ENCODE measurements at places on chromosomes 6 and 20.

DNA sequence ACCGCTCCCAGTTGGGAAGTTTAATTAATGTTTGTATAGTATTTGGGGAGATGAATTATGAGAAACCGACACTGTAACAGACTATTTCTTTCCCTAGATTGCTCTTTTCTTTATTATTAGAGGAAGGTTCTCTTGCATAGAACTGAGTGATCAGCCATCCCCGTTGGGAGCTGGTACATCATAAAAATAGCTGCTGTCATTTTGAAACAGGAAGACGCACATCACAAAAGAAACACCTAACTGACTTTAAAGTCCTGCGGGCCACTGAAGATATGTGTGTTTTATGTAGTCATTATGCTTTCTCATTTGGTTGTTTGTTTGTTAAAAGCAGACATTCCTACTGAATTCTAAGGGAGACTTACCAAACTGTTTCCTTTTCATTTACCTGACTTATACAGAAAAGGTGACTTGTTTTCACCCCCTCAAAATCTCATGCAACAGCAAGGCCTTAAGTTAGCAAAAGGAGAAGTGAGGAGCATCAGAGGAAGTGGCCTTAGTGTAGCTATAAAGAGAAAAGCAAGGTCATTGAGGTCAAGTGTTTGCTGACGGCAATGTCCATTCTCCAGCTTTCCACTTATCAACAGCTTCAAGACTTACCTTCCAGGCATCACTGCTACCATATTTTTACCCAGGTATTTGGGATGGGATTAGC lies 91.0 kb downstream of the PKHD1 start:
- no peak for DNase-seq

DNA sequence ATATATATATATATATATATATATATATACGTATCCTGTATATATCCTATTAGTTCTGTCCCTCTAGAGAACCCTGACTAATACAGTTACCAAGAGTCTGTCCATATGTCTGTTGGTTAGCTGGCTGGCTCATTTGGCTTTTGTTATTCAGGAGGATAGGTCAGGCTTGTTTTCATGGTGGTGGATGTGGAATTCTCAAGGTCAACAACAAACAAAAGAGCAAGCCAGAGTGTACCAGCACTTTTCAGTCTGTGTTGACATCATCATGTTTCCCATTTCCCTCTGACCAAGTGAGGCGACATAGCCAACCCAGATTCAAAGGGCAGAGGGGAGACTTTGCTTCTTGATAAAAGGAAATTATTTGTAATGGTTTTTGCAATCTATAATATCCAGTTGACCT lies 88.5 kb upstream of the PTCHD4 start:
- DNase-seq: no peak

- DNase-seq: no peak
These were observed 65.7 kb downstream of the HTR1B start for GRCh38 chr6:77397561-77397960.

- DNase-seq: no peak
These were observed 122.6 kb downstream of the TNFRSF21 start for GRCh38 chr6:47187113-47187512.

GRCh38 chr6:3016473-3017280 lies 17.0 kb downstream of the NQO2 start:
- DNase-seq: no peak

GRCh38 chr6:152232501-152233151 lies 404.5 kb downstream of the SYNE1 start:
- DNase-seq: no peak

DNA sequence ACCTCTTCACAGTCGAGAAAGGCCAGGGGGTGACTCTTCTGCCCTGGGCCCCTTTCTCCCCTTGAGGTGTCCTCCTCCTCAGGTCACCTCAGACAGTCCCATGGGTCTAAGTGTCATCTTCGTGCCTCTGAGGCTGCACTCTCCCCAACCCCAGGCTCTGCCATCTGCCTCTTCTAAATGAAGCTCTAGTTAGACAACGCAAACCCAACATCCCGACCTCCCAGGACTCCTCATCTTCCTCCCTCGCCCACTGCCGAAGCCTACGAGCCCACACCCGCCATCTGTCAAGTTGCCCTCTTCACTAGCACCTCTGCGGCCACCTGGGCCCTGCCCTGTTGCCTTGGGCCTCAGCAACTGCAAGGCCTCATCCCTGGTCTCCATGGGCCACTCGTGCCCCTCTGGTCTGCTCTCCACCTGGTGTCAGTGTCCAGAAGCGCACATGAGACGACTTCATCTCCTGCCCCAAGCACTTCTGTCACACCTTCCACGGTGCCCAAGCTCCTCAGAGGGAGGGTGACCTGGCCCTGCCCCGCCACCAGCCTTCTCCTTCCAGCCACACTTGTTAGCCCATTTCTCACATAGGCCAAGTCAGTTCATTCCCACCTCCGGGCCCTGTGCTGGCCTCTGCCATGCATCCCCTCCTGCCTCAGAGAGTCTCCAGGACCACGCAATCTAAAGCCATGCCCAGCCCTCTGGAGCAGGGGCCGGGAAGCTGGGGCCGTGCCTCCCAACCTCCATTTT lies 53.8 kb downstream of the RRBP1 start:
- DNase-seq: no peak

DNA sequence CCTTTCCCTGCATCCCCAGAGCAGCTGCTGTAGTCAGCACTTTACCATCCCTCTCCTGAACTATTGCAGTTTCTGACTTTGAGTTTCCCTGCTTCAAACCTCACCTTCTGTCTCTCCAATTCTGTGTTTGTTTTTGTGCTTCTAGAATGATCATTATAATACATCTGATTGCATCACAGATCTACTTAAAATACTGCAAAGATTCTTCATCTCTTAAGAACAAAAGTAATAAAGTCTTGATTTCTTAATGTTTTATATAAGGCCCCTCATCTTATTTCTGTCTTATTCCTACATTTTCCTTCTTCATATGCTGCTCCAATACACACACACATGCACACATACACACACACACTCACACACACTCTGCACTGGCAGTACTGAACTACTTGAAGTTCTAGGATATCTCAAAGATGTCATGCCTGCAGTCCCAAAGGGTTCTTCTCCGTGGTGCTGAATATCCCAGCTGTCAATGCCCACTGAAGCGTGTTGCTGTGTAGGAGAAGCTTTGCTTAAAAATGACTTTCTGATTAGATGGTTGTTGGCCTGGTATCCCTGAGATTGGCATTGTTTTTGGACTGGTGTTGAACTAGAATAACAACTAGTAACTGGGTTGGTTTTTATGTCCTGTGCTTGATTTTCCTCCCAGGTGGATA lies 97.2 kb downstream of the MAP3K4 start:
- DNase-seq: no peak

- DNase-seq: no peak
These were observed 59.9 kb downstream of the EYA2 start for GRCh38 chr20:46954490-46955038.

GRCh38 chr6:656460-657252 lies at the start of gene HUS1B:
TSS of gene HUS1B (minus strand) at chr6:657100. CDS start at chr6:656944, 156 bp downstream.
- no peak for DNase-seq

- no peak for DNase-seq
These were observed 122.7 kb downstream of the BTBD9 start for GRCh38 chr6:38517005-38517404.

- no peak for DNase-seq
These were observed 469 bp downstream of the SYNJ2 start for GRCh38 chr6:157982102-157982562.

- DNase-seq: no peak
These were observed 686.4 kb downstream of the HTR1B start for GRCh38 chr6:76776876-76777275.

DNA sequence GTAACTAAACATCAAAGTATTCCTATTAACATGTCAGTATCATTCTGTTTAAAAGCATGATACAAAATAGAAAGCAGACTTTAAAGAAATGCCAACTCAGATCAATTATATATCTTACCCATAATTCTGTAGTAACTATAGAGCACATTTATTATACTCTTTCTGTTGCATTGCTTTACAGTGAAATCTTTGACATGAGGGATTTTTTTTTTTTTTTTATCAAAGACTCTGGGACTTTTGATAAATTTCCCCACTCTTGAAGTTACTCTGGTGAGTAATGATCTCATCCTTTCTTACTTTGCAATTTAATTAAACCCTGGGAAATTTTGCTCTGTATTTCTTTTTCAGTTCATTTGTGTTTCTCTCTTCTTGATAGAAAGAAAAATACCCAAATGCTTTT lies 17.4 kb downstream of the ADGRF4 start:
- DNase-seq: peak; percentile 11

DNA sequence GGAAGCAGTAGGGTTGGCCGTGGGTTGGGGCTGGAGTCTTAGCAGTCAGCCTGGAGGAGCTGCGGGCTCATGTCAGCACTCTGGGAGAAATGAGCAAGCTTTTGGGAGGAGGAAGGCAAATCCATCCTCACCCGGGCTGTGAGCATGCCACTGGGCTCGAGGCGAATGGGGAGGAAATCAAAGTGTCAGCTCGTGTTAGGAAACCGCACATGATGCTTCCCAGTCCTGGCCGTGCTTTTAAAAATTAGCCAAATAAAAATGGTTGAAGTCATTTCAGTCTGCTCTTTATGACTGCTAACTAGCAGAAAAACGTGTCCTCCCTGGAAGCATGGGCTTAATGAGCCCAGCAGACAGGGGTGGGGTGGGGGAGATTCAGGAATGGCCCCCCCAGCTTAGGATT lies 98.1 kb downstream of the NFATC2 start:
- no peak for DNase-seq

GRCh38 chr6:163180874-163181541 lies 233.5 kb upstream of the QKI start:
- peak; percentile 73 for DNase-seq

- DNase-seq: no peak
These were observed 25.6 kb upstream of the PREP start for GRCh38 chr6:105428342-105428957.

DNA sequence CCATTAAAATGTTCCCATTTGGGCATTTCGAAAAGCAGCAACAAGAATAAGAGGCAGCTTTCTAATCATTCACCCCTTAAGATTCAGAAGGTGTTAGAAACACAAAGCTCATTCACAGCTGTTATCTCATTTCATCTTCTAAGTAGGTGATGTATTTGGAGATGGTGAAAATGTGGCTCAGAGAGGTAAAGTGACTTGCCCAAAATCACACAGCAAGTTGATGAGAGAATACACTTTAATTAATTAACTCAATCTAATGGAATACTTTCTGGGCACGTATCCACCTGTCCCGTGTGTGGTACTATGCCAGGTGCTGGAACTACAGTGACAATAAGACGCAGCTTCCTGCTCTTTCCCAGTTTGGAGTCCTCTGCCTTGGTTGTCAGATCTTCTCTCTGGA lies 147.4 kb upstream of the LRFN2 start:
- no peak for DNase-seq

GRCh38 chr20:16279320-16279719 lies 293.9 kb downstream of the KIF16B start:
- no peak for DNase-seq

- DNase-seq: no peak
These were observed 1230.3 kb upstream of the CITED2 start for GRCh38 chr6:140604786-140605185.

- DNase-seq: peak; percentile 95
These were observed 56.2 kb upstream of the EPB41L1 start for GRCh38 chr20:36098364-36098763.

DNA sequence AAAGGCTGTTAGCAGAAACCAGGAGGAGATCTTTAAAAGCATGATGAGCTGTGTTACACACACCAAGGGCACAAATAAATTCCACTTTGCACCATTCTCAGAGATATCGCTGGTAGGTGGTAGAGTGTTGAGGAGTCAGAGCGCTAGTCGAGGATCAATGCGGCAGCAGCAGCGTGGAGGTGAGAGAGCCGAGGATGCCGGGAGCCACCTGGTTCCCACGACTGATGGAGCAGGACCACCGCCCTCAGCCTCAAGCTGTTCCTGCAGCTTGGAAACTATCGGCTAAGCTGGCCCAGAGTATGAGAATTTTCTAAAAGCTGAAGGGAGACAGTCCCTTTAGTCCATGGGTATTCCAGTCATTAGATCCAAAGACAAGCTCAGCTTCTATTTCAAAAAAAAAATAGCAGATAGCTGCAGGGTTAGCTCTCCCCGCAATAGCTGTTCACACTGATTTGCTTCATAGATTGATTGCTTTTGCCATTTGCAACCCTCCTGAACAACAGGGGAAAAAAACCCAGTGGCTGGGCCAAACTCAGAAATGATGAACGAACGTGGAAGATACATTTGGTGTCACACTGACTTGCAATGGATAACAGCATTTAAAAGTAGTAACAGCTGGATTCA lies 106.2 kb downstream of the LCA5 start:
- no peak for DNase-seq

GRCh38 chr6:36679043-36679833 lies 724 bp downstream of the CDKN1A start:
- peak; percentile 54 for DNase-seq

DNA sequence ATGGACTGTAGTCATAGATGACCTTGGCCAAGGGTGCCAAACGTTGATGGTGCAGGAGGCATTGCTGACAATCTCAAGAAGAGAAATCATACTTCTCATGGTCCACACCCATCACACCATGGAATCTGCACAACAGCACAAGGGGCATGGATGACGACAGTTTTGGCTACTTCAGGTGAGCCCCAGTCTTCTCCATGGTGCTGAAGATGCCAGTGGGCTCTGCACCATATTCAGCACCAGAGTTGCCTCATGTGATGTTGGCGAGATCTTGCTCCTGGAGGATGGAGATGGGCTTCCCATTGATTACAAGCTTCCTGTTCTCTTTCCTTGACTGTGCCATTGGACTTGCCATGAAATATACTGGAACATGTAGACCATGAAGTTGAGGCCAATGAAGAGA lies 188.9 kb downstream of the NRN1 start:
- no peak for DNase-seq
